Thyroid gland (tissue), 4 donors: ENCODE measurements at places on chromosomes 7 and 10. TPM values are rescaled to one million over a fixed set of nuclear protein-coding genes. Genes with fewer than 3 reads are reported as not detected.

- no peak for DNase-seq
These were observed 4.4 kb upstream of the SEPHS1 start for GRCh38 chr10:13352519-13352918.

DNA sequence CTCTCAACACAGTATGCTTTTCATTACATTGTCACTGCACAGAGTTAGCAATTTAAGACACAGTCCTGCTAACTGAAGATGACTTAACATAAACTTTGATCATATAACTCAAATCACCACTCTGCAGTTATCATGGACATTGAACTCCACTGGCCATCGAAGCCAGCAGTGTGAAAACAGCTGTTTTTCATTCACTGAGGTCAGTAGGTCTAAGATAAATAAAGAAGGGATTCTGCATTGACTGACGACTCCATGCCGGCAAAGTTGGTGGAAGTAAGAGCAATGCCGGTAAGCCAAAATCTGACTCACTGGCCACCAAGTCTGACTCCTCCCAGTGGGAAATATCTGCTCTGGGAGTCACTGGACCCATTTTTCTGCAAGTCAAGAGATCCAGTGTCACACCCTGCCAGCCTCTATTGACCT lies 449.9 kb upstream of the ANKRD30A start:
- no peak for DNase-seq

DNA sequence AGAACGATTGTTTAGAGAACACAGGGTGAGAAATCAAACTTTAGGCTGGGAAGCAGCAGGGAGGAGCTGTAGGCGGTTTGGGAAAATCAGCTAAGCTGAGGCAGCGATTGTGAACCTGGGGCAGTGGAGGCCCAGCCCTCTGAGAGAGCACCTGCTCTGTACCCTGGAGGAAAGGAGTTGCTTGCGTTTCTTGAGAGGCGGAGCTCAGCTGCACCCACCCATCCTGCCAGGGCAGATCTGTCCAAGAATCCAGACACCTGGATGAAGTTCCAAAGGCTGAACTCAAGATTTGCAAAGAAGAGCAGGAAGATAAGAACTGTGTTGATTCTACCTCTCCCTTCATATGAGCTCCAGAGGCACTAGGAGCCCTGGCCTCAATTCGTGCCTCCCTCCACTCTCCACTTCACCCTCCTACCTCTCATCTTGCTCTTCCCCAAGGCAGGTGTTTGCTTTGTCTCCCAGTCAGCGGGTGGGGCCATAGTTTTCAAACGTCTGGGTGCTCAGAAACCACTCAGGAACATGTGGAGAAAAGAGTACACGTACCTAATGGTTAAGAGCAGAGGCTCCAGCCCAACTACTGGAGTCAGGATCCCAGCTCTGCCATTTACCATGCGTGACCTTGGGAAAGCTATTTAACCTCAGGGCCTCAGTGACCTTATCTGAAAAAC lies 21.5 kb upstream of the TMEM213 start:
- no peak for DNase-seq

- DNase-seq: no peak
These were observed 350.0 kb downstream of the GLRX3 start for GRCh38 chr10:130485958-130486895.

DNA sequence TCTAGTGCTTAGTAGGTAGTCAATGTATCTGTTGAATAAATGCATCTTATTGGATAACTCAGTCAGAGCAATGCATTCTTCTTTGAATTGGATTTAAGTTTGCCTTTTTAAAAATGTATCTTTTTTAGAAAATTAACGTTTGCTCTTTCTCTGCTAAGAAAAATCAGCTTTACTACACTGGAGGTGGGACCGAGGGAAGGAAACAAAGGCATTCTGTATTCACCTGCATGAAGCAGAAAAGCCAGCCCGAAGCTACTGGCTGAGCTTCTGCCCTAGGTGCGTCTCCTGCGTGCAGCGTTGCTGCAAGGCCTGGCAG lies 22.2 kb upstream of the ITGB1 start:
- DNase-seq: no peak

DNA sequence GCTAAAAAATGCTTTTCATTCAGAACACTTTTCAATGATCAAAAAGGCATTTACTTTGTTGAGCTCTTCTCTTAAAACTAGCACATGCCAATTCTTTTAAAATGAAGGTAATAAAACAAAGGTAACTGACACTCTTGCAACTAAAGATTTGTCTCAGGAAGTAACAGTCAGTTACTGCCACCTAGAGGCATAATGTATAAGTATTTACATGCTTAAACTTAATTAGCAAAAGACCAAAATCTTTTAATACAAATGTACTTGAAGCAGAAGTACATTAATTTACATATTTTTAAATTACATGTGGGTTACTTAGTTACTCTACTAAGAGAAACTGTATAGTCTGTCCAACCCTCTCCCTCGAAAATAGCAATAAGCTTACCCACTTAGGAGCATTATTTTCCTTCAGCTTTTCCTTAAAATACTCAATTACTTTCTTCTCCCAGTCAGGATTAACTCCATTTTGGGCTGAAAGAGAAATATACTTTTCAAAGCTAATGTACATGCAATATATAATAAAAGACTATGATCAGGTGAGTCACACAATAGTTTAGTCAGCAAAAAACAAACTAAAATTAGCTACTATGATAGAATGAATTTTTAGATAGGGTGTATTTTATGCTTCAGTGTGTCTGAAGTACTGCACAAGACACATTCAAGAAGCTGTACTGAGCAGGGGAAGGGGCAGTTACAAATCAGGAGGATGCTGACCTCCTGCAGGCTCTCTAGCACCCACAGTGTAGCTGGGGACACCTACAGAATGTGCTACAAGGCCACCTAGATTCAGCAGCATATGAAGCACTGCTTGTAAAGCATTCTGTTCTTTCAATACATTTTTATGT lies 13.0 kb downstream of the MCMBP start:
- no peak for DNase-seq

DNA sequence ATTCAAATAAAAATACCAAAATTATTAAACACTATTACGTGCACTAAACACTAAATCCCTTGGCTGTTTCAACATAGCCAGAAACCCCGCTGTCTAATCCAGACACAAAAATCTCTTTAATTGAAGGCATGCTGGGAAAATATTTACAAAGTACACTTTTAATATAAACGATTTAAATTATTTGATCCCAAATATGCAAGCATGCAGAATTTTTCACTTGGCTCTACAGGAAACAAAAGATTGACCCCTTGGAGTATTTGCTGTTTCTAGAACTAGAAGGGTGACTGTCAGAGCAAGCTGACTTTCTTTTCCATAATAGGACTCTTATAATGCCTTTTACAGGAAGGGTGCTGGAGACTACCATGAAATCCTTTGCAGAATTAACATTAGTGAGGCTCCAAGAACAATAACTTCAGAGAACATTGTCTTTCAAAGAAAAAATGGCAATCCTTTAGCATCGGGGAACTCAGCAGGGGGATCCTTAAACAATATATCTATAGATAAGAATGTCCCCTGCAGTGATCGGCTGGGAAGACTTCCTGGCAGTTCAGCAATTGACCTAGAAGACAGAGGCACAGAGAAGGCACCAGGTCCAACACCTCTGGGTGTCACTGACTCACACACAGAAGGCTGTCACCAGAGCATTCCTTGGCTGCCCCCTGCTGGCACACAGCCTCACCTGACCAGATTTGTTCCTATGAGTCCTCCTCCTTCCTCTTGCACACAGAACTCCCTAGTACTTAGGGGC lies 55.8 kb upstream of the MRLN start:
- peak; percentile 90 for DNase-seq

- DNase-seq: no peak
These were observed 56.9 kb upstream of the WNT16 start for GRCh38 chr7:121271916-121272315.

DNA sequence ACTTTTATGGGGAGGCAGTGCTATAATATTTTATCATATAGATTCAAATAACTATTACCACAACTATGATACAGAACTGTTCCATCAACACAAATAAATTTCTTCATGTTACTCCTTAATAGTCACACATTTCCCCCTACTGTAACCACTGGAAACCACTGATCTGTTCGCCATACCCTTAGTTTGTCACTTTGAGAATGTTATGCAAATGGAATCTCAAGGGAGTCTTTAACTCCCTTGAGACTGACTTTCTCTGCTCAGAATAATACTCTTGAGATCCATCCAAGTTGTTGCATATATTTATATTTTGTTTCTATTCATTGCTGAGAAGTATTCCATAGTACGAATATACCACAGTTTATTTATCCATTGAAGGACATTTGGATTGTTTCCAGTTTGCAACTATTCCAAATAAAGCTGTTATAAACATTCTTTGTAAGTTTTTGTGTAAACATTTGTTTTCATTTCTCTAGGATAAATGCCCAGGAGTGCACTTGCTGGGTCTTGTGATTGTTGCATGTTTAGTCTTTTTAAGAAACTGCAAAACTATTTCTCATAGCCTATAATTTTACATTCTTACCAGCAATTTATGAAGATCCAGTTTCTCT lies 19.7 kb upstream of the PON2 start:
- no peak for DNase-seq

- DNase-seq: no peak
These were observed 449.1 kb downstream of the KCNMA1 start for GRCh38 chr10:77188521-77188920.

GRCh38 chr10:114526126-114526503 lies 121.8 kb upstream of the AFAP1L2 start:
- no peak for DNase-seq

DNA sequence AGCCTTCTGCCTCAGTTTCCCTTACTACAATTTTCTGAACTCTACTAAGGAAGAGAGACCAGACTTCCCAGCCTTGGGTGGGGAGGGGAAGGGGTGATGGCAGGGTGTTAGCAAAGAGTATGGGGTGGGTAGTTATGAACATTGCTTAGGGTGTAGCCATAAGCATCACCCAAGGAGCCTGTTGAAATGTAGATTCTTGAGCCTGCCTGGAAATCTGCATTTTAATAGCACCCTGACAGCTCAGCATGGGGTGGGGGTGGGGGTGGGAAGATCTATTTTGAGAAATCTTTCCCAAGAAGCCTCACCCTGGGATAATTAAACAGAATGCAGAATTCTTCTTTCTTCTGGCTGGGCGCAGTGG lies 164.8 kb downstream of the NRF1 start:
- DNase-seq: no peak

- DNase-seq: no peak
These were observed 14.3 kb downstream of the IL15RA start for GRCh38 chr10:5963071-5963470.

Gene CYP3A7
- total RNA-seq: not detected

Gene SPDYE2
- total RNA-seq: 0.45 TPM

Gene CYP3A5
- total RNA-seq: 0.24 TPM
